ENCODE measurements at places on chromosomes 11 and 22.

GRCh38 chr11:92941676-92942571 is 27.5 kb upstream of the MTNR1B start:
- DNase-seq, result peak; percentile 25

- no peak for DNase-seq
These were observed 277.5 kb downstream of the KIRREL3 start for GRCh38 chr11:126722956-126723664.

- no peak for DNase-seq
These were observed 33.1 kb downstream of the C11orf58 start for GRCh38 chr11:16771350-16772140.

- DNase-seq, result no peak
These were observed 11.2 kb downstream of the C11orf58 start for GRCh38 chr11:16749666-16750065.

DNA sequence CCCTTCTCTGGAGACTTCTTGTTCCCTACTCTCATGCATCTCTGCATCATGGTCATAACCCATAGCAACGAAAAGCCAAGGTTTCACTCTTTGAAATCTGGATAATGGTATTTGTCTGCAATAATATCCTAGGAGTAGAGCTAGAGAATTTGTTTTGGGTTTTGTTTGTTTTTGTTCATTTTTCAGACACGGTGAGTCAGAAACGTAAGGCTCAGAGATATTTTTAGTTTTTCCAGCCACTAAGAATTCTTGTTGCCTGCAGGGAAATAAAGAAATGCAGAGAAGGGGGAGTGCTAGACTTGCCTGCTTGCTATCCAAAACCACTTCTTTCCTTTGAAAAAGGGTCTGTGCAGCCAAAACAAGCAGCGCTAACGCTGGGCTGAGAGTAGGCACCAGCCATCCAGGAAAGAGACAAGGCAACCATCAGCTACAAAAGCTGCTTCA is 26.0 kb downstream of the POU2AF3 start:
- DNase-seq, result no peak

DNA sequence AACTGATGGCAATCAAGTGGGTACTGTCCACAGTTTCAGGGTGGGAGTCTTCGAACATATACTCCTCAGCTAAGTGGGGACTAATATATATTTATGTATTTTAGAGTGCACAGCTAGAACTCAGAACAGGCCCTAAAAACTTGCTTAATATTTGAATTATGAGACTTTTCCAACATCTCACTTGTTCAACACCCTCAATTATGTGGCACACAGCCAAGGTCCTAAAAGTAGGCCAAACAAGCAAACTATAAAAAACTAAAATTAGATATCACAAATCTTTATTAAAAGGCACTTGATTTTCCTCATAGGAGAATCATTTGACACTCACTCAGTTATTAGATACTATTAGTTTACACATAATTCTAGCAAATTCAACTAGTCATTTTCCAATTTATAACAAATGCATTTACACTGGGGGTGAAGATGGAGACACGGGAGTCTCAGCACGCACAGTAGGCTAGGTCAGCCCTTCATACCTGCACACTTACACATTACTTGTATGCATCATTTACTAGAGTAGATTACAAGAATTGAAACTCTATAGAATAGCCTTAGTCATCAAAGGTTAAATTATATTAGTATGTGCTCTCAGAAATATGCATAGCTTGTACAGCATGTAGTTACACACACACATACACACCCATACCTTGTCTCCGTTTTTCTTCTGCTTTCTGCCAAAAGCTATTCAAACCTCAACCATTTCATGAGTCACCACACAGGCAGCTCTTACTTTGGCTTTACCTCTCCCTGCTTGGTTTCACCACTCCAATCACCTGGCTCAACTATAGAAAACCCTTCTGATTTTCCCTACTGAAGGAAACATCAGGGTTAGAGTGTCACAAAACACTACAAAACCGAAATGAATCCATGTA is 171.5 kb downstream of the SBF2 start:
- peak; percentile 17 for DNase-seq

Measured in Caki2 (cell line).